ENCODE measurements at places on chromosomes 6 and 20.

DNA sequence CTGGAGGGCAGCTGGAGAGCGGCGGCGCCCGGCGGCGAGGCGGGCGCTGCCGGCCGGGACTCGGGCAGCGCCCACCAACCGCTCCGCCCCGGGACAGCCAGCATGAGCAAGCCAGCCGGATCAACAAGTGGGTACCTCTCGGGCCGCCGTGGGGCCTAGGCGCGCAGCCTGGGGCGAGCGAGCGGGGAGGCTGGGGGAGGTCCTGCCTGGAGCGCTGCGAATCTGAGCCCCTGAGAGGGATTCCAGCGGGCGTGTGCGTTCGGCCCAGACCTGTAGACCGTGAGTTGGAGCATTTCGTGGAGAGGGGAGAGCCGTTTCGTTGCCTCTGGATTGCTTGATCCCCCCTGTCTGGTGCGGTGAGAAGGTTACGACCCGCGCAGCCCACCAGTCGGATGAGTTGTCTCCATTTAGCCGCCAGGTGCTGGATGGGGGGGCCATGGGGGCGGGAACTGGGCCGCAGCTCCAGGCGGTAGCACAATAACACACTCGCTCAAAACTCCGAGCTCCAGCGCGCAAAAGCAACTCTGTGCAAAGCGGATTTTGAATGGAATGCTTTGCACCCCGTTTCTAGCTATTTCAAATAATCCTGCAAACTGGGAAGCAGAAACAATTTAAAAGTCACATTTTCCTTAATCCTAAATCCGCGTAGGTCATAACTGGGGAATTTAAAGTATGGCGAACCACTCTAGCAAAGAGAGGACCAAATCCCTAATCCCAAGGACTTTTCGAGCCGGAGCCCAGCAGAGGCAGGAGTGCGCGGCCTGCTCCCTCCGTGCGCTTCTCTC lies 1.0 kb downstream of the NR2E1 start:
- no peak for DNase-seq

GRCh38 chr6:153312634-153313033 lies 181.6 kb upstream of the RGS17 start:
- peak; percentile 3 for DNase-seq

- no peak for DNase-seq
Measured at GRCh38 chr20:48761023-48761785, 66.6 kb downstream of the PREX1 start.

GRCh38 chr6:24080711-24081110 lies 45.3 kb upstream of the NRSN1 start:
- DNase-seq: no peak

GRCh38 chr20:18403269-18403668 lies 63.6 kb downstream of the DZANK1 start:
- no peak for DNase-seq

GRCh38 chr6:105681061-105681460 lies 278.2 kb upstream of the PREP start:
- DNase-seq: no peak

- DNase-seq: no peak
Measured at GRCh38 chr20:49276961-49277785, 684 bp downstream of the ZNFX1 start.

- DNase-seq: no peak
Measured at GRCh38 chr6:54586251-54586650, 260.3 kb upstream of the FAM83B start.

DNA sequence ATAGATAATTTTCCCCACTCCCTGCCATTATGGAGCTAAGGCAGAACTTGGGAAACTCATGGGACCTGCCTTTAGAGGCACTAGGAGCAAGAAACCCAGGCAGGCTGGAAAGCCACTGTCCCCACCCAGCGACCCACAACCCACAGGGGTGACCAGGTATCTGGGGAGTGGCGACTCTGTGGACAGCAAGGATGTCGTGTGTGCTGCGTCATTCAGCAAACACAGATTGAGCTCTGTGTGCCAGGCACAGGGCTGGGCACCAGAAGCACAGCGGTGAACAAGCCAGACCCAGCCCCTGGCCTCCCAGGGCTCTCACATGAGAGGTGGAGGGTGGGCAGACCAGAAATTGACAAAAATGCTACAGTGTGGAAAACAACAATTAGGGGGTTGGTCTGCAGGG lies 27.7 kb downstream of the DLGAP4 start:
- DNase-seq: no peak

DNA sequence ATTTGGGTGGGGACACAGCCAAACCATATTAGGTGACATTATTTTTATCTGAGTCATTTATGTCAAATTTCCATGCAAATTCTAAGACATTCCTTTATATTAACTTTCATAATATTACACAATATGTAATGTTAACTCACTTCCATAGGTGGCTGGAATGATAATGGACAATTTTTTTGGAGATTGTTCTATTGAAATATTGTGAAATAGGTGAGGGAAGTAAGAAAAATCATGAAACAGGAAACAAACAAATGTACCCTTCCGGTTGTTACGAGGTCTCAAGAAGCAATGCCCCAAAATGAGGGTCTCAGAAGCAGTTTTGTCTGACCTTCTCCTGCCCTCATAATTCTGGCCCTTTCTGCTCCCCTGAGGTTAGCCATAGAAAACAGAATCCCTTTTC lies 306.5 kb downstream of the HDGFL1 start:
- DNase-seq: no peak

DNA sequence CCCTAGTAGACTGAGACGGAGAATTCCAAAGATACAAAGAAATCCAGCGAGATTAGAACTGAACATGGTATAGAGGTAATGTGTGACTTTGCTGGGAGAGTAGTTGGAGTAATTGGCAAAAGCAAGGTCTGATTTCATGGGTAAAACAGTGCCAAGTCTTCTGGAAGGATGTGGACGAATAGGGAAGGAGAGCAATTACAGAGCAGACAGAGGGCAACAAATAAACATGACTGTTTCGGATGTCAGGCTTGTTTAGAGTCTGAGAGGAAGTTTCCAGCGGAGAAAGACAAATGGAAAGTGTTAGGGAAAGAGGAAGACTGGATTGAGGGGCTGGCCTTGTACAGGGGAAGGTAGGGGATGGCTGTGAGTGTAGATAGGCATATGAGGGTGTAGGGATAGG lies 282.2 kb upstream of the PRND start:
- DNase-seq: no peak

GRCh38 chr6:140043762-140044378 lies 669.4 kb upstream of the CITED2 start:
- no peak for DNase-seq

- DNase-seq: no peak
Measured at GRCh38 chr6:43951063-43951755, 176.0 kb downstream of the MRPL14 start.

- no peak for DNase-seq
Measured at GRCh38 chr6:149965194-149966020, 1.7 kb downstream of the ULBP1 start.

- DNase-seq: no peak
Measured at GRCh38 chr6:129112591-129112990, 229.7 kb downstream of the LAMA2 start.

- no peak for DNase-seq
Measured at GRCh38 chr6:155319902-155320301, 5.6 kb upstream of the TFB1M start.

GRCh38 chr20:57619051-57619831 lies 985 bp downstream of the ZBP1 start:
- DNase-seq: peak; percentile 55

DNA sequence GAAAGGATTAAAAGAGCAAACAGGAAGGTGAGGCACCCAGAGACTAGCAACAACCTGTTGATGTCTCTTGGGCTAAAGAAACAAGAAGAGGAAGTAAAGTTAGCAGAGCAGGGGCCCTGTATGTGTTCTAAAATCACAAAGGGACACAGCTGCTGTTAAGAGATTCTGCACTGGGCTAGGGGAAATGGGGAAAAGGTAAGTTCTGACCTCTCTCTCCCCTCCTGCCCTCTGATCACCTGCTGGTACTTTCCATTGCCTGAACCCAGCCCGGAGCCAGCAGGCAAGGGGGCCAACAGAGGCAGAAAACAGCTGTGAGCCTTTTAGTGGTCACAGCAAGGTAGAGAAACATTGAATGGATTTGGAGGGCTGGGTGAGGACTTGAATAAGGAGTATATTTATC lies 13.5 kb upstream of the CNR1 start:
- DNase-seq: no peak

- no peak for DNase-seq
Measured at GRCh38 chr6:108798670-108799353, 49.4 kb upstream of the ARMC2 start.

GRCh38 chr6:108556866-108557493 lies 3.7 kb upstream of the FOXO3 start:
- DNase-seq: no peak

DNA sequence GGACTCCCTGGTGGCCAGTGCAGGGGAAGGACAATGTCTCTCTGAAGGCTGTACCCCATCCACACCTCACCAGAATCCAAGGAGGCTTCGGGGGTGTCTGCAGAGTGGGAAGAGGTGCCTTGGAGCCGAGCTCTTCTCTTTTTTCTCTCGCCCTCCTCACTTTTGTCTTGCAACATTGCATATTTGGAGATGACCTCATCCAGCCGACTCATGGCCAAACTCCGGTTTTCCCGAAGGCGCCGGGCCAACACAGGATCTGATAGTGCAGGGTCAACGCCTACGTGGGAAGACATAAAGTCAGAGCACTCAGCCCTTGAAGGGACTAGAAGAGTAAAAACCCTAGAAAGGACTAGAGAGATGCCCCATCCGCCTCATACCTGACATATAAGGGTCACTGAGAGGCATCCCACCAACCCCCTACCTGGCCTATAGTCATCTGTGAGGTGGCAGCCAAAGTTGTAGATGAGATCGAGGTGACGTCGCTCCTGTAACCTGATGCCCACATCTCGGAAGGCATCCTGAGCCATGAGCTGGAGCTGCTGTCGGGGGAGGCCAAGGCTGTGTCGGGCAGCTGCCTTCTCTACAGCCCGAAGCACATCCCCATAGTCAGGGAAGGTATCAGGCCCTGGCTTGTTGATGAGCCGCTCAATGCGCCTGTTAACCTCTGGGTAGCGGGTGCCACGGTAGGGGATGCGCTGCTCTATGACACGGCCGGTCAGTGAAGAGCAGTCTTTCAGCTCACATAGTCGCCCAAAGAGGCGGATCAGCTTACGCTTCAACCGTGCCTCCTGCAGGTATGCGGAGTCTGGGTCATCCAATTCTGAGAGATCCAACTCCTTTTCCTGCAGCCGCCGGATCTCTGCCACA lies 3.0 kb upstream of the ZBTB22 start:
- DNase-seq: no peak

- no peak for DNase-seq
Measured at GRCh38 chr20:46056970-46057855, 28.2 kb downstream of the SLC12A5 start.

DNA sequence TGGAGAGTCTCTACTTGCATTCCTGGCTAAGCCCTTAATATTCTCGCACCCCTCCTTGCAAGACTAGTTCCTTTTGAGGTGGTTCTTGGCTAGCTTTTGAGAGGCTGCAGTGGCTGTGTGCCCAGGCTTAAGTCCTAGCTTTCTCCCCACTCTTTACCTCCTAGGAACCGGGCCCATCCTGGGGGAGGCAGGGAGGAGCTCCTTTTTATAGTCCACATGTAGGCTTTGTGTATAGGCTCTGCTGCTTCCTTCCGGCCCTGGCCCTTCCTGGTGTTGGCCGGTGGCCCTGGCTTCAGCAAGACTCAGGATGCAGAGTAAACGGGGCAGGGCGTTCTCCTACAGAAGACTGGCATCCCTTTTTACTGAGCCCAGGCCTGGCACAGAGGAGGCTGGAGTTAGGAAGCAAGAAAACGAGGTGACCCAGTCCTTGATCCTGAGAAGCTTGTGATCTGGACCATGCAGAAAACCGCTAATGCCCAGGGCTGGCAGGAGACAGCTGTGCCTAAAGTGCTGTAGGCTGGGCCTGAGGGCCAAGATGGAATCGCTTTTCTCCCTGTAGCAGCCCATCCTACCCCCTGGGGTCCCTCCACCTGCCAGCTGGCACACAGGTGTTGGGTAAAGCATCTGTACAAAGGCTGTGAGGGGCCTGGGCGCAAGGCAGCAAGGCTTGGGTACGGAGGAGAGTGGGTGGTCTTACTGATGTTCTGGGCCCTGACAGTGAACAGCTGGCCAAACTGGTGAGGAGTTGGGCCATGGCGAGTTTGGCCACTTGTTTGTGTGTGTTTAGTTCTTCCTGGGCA lies 8.7 kb downstream of the PLCG1 start:
- no peak for DNase-seq

DNA sequence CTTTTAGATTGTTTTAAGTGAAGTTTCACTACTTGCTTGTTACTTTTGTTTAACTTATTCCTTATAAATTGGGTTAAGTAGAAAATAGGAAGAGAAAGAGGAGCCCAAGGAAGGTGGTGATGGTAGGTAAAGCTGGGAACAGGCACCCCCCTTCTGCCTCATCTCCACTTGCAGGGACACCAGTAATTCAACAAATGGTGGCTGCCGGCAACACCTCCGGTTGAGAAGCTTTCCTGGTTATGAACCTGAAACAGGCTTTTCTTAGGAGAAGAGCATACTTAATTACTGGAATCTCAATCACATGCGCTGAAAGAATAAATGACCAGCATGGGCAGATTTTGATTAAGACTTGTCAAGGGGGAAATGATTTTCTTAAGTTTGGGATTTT lies 158.9 kb upstream of the ZNF217 start:
- DNase-seq: no peak

DNA sequence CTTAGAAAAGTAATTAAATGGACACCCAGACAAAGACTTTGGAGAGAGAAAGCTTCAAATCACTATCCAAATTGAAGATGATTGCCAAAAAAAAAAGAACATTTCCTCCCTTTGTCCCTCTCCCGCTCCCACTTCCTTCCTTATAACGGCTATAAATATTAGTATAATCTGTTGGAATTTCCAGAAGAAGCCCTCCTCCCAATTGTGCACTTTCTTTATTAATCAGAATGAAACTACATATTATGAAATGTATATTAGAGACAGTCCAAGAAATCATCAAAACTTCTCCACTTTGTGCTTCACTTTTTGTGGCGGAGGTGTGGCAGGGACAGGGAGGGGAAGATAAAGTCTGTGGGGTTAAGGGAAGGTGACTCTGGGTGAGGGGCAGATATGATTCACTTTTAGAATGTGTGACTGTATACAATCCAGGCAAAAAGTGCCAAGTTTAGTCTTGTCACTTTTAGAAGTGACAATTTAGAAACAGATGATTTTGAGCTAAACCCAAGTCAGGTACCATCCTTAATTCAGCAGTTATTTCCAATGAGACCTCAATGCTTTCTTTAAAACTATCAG lies 195.0 kb upstream of the MARCKS start:
- DNase-seq: no peak

DNA sequence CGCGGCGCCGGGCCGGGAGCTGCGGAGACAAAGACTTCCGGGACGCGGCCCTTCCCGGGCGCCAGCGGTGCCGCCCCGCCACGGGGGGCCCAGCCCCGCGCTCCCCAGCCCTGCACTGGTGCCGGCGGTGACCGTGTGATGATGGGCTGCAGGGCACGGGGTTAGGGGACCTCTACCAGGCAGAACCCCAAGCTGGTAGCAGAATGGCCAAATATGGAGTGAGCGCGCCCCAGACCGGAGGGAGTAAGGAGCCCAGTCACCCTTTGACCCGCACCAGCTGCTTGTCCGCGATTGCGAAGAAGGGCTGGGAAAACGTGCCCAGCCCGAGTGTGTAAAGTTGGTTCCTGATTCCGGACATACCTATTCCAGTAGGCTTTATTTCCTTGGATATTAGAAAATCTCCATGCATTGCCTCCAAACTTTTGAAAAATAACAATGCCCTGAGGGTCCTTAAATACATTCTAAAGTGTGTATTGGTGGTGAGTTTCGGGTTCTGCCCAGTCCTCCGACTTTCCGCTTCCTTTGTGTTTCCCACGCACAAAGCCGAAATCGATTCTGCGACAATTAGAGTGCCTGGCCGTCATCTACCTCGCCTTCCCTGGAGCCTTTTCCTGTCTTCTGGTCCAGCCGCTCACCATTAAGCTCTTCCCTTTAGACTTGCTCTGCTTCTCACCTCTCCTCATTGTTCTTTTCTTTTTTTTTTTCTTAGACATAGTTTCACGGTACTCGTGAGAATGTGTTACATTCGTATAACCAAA lies 1.1 kb downstream of the ABRACL start:
- no peak for DNase-seq

Measured in NCI-H187 treated with DMSO at 0.1 percent for 48 hours (cell line).